ENCODE measurements at places on chromosomes 5 and 9.

- DNase-seq = no peak
These were observed 217.0 kb downstream of the GAS1 start for GRCh38 chr9:86730163-86730928.

DNA sequence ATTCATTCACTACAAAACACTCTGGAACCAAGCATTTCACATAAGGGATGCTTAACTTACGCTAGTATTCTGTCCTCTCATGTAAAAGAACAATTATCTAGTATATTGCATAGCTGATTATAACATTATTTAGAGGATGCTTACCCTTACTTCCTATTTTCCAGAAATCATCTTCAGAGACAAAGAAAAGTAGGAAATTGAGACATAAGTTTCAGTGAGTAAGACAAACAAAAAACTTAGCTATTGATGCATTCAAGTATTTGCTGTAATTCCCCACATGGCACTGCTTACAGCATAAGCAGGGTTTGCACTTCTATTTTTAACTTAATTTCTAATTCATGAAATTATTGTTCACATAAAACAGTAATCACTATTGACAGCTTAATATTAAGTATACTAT is 104.8 kb upstream of the SREK1 start:
- no peak for DNase-seq

- no peak for DNase-seq
These were observed 212.2 kb downstream of the PDZD2 start for GRCh38 chr5:31850981-31851689.

DNA sequence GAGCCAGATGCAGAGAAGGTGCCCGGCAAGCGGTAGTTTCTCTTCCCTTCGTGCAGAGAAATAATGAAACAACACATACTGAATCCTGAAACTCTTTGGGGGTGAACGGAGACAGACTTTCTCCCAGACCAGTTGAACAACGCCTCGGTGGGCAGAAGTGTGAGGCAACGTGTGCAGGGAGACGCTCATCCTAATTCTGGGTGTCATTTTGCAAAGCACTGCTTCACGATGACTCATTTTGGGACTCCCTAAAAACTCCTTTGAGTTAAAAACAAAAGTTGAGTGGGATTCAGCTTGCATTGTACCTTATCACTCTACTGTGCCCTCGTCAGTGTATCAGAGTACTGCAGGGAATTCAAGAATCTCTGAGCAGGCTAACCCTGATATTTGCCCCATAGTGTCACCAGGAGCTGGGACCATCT is 3.5 kb upstream of the NEK6 start:
- no peak for DNase-seq

- DNase-seq = no peak
These were observed 379 bp upstream of the TICAM2 start for GRCh38 chr5:115602591-115603125.

Data from stimulated activated CD8-positive, alpha-beta memory T cell treated with anti-CD3 and anti-CD28 coated beads, Interleukin-4, amount 100 ng/mL, for 4 hours (primary cell).